ENCODE measurements at places on chromosomes 2 and 18.

- DNase-seq: no peak
Measured at GRCh38 chr18:39435996-39436395, 1870.4 kb upstream of the CELF4 start.

GRCh38 chr18:11741505-11742145 is 52.6 kb downstream of the GNAL start:
- DNase-seq: peak; percentile 78

- no peak for DNase-seq
Measured at GRCh38 chr18:11005528-11005927, 143.8 kb downstream of the PIEZO2 start.

DNA sequence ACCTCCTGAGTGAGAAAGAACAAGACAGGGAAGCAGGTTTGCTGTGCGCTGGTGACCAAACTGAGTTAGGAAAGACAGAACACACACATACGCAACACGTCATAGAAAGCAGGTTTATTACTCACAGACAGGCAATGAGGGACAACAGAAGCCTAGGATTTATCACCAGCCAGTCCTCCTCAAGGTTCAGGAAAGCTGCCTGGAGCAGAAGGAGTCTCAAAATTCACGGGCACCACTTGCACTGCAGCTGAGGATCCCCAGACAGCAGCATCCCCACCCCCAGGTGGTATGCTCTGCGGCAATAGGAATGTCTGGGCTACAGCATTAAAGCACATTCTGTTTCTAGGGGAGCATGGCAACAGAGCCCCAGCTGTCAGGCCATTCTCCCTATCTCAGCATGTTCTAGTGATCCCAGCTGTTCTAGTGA is 284.4 kb upstream of the RGPD4 start:
- no peak for DNase-seq

GRCh38 chr2:124978597-124978996 is 953.5 kb downstream of the CNTNAP5 start:
- DNase-seq: no peak

GRCh38 chr18:8381821-8382459 is 227.3 kb upstream of the RAB12 start:
- DNase-seq: no peak

DNA sequence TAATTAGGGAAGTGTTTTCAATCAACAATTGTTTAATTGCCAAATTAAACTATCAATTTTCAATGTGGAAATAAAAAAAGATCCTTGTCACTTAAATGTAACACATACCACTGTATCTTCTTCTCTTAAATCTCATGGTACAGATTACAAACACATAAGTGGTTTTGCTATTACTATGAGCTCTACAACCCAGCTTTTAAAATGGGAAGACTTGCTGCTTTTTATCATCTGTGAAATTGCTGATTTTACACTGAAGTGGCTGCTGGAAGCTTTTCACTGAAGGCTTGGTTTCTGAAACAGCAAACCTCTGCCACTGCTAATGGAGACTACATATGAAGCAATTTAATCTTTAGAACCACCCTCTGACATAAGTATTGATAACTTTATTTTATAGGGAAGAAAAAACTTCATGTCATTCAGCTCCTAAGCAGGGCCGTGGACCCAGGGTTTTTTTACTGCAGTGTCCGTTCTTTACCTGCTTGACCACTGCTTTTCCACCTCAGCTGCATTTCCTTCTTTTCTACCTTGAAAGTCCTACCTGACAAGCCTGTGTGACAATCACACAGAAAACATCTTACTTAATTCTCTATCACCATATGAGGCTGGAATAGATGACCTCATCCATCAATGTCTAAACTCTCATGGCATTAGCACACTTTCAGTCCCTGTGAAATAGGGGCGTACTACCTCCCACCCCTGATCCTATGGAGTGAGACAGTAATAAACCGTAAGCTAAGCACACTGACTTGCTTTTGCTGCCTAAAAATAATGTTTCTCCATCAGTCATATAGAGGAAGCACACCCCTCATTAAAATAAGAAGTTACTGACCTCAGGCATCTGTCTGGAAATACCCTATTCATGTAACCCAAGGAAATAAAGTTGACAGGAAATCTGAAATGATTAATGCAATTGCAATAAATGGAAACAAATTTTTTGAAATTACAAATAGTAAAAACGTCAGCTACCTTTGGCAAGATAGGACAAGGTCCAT is 19.2 kb upstream of the SLC8A1 start:
- no peak for DNase-seq

DNA sequence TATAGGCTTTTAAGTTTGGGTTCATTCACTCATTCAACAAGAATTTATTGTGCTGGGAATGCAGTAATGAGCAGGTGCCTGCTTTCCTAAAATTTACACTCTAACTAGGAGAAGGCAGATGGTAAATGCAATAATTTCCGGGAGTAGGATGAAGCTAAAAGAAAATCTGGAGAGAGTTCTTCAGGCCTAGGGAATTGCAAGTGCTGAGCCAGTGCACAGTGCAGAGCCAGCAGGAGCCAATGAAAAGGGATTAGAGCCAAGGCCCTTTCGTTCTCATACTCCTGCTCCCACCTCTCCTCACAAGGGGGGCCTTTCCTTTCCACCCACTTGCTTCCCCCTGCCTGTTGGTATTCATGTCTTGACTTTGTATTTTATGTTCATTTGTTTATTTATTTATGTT is 55.1 kb downstream of the CFAP221 start:
- no peak for DNase-seq

- DNase-seq: peak; percentile 25
Measured at GRCh38 chr2:198930170-198930569, 527.6 kb downstream of the SATB2 start.

GRCh38 chr2:43934567-43934966 is 61.2 kb downstream of the LRPPRC start:
- no peak for DNase-seq

GRCh38 chr2:75561566-75562512 is 1.1 kb upstream of the EVA1A start:
- no peak for DNase-seq

Measured in Kasumi-1 (cell line).